ENCODE measurements at places on chromosomes 3 and 15.

DNA sequence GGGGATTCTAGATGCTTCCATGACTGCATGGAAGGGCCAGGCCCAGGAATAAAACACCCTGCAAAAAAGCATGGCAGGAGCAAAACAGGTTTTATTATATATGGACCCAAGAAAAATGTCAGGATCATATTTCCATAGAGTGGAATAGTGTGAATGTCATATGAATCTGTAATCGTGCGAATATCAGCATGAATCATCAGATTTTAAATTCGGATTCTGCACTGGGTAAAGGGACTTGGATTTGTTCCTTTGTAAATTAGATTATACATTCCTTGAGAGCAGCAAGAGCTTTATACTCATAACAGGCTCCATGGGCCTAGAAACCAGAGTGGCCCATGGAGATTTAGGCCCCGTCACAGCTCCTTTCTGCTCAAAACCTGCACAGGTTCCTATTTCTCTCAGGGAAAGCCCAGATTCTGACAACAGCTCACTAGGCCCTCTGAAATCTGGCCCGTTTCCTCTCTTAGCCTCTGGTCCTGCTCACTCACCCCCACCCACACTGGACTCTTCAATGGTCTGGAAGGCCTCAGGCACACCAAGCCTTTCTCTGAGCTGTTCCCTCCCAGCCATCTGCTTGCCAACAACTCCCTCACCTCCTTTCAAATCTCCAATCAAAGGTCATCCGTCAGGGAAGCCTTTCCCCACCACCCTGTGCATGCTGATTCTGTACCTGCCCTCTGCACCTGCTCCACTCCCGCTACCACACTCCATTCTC, 76.0 kb downstream of the FEM1B start:
- DNase-seq: no peak

- no peak for DNase-seq
These were observed 22.4 kb downstream of the RCN2 start for GRCh38 chr15:76953913-76954312.

- DNase-seq: peak; percentile 32
These were observed 65.5 kb downstream of the CORO2B start for GRCh38 chr15:68644083-68644904.

DNA sequence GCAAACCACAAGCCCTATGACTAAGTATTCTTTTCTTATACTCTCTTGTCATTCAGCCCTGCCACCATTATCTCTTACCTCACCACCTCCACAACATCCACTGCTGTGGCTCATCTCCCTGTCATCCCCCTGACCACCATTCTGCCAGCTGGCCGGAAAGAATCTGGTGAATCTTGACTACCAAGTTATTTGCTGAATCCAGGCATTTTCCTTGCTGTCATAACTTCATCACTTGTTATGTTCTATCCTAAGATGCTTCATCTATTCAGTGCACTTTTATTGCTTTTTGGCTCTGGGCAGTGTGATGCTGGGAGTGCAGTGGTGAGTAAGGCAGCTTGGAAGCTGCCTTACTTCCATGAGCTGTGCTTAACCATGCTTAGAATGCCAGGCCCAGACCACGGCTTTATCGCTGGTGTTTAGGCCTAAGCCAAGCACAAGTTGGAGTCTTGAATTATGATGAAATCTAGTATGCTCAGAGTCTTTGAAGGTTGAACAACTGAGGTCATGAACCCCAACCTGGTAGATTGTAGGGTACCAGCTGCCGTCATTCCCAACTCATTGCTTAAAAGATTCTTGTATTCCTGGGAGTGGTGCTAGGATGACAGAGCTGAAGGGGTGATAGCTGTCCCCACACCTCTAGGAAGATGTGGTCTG, 27.0 kb upstream of the APH1B start:
- no peak for DNase-seq

DNA sequence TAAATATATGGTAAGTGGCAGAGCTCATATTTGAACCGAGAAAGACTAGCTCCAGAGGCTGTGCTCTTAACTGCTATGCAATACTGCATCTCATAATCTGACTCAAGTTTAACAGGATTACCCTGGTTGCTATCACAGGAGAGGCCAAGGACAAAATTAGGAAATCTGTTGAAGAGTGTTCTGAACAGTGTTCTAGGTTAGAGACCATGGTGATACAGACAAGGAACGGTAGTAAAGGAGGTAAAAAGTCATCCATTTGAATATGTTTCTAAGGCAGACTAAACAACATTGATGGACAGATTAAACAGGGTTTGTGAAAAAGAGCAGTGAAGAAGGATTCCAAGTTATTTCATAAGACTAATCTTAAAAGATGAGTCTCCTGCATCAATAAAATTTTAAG, 22.1 kb downstream of the PLOD2 start:
- no peak for DNase-seq

DNA sequence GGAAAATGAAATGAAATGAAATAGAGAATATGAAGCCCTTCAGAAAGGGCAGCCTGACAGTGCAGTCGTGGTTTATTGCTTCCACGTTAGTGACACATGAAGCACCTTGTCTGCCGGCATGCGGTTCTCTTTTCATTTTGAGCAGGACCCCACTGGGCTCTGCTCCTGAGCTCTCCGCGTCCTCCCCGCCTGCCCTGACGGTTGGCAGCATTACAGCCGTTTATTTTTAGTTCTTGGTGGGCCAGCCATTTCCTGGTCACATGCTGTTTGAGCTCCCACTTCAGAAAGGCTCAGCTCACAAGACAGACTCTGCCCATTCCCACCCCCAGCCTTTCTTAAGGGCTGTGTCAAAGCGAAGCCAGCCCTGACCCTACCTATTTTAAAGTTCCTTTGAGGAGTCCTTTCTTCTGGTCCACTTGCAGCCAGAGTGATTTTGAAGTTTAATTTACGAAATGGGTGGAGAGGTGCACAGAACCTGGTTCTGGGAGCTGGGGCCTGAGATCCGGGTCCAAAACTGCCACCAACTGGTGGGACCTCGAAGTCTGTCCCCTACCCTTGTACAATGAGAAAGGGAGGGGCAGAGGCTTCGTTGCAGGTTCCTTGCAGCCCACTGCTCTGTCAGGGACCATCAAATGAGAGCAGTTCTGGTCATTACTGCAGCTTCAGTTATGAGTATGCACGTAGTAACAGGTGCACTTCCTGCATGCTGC, 60.1 kb downstream of the MGLL start:
- DNase-seq: peak; percentile 81

GRCh38 chr15:67025719-67026609, 39.4 kb upstream of the SMAD3 start:
- peak; percentile 60 for DNase-seq

DNA sequence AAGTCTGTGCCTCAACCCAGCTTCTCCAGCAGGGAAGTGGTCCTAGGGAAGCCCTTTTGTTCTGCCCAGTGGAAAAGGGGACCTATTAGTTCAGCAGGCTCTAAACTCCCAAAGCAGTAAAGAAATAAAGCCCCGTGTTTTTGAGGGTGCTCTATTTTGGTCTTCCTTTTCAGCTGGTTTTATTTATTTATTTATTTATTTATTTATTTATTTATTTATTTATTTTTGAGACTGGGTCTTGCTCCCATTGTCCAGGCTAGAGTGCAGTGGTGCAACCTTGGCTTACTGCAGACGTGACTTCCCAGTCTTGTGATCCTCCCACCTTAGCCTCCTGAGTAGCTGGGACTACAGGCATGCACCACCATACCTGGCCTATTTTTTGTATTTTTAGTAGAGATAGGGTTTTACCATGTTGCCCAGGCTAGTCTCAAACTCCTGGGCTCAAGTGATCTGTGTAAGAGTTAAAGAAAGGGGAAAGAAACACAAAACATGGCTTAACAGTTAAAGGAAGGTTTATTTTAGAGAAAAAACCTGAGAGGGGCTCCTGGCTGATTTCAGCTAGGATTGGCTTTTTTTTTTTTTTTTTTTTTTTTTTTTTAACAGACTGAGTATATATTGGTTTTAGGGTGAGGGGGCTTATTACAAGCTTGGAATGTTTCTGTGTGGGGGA, 154.6 kb downstream of the CLSTN2 start:
- DNase-seq: no peak

DNA sequence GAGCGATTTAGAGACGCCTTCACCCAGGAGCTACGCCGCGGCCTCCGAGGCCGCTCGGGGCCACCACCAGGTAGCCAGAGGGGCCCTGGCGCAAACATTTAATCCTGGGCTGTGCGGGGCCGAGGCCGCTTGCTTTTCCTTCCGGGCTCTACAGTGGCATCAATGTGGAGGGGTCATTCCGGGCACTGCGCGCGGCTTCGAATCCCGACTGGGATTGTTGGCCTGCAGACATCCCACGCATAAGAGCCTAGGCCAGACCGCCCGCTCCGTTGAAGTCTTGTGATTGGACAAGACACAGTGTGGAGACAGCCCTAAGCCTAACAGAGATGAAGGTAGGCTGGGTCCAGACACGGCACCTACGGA, 568 bp upstream of the NCBP2 start:
- DNase-seq: peak; percentile 39

- no peak for DNase-seq
These were observed 59.7 kb downstream of the GHSR start for GRCh38 chr3:172388412-172389078.

GRCh38 chr15:34655326-34655725, 71.9 kb upstream of the GOLGA8B start:
- DNase-seq: peak; percentile 12

DNA sequence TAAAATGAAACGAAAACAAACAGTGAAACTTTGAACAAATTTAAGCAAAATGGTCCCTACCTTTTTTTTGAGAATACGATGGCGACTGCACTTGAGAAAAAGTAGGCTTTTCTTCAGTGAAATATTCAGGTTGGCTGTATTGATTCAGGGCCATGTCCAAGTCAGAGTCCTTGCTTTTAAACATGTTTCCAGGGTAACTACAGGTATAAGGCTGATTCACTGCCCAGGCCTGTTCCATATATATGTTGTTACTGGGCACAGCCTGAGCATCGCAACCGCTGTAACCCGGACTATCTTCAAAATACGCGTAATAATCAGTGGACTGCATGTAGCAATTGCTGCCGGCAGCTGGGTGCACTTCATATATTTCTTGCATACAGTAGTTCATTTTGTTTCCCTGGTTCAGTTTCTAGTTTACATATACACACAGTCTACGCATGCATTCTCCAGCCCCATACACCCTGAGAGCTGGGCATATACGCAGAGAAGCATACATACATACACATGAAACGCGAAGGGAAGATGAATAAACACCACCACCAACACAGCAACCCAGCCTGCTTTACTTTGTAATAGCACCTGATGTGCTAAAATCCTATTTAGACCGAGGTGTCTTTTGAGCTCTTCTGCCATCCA, 220.0 kb downstream of the NR1D2 start:
- no peak for DNase-seq

GRCh38 chr15:31106495-31107300, 5.2 kb upstream of the TRPM1 start:
- peak; percentile 18 for DNase-seq

DNA sequence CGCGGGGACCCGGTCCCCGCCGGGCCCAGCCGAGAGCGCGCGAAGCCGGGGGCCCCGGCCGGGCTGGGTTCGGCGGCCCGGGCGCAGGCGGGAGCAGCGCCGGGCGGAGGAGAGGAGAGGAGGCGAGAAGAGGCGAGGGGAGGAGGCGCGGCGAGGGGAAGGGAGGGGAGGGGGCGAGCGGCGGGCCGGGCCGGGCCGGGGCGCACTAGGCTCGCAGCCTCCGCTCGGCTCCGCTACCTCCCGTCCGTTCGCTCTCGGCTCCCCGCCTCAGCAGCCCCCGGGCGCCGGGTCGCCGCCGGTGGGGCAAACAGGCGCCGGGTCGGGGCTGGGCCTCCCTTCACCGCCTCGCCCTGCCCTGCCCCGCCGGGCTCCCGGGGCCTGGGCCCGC, 351 bp downstream of the INSYN1 start:
- no peak for DNase-seq

DNA sequence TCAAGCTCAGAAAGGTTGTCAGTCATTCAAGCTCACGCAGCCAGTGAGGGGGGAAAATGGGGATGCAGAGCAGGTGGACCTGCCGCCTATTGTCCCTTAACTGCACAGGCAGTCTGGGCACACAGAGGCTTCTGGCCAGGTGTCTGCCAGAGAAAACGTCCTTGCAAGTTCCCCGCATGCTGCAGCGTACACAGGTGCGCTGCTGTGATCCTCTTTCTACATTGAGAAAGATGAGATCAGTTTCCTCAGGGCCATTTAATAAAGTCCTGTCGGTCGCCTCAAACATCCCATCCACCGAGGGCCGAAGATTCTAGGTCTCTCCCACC, 445 bp upstream of the TSEN2 start:
- DNase-seq: no peak

All from hematopoietic multipotent progenitor cell treated with erythropoietin and hydrocortisone succinate and interleukin-3 and kit ligand, for 6 days (in vitro differentiated cells).